ENCODE measurements at places on chromosomes 1 and 21.

GRCh38 chr1:34984793-34985608 is at the start of gene TMEM35B:
Gene TMEM35B (minus strand): TSS chr1:34985347. CDS start chr1:34985305, 42 bp downstream.
- no peak for DNase-seq

DNA sequence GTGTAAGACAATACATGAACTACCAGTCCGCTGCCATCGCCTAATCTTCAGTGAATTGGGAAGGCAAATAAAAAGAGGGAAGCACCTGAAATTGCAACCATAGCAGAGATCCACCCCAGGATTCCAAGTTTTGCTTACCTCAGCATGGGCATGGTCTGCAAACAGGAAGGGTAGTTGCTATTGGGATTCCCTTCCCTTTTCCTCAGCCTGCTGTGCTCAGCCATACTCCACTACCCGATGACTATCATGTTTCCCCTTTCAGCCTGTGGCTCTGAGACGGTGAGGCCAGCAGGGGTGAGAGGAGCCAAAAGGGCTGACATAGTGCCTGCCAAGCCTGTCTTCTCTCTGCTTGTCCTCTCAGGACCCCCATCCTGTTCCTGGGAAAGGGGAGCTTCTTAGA is 64.2 kb downstream of the GPR137B start:
- no peak for DNase-seq

DNA sequence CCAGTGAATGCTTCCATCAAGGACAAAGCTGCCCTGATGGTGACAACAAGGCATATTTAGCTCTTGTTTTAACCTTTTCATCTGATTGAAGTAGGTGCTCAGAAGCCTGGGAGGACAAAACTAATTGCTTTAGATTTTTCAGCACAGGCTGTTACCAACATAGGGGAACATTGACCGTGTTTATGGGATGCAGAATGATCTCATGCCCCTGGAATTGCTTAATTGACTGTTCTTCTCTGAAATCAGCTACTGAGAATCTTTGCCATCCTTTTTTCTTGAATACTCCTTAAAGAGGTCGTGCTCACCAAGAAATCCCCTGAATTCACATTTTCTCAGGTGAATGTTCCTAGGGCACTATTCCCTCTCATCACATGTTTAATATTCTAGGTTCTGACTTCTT is 95.9 kb upstream of the CCDC190 start:
- no peak for DNase-seq

DNA sequence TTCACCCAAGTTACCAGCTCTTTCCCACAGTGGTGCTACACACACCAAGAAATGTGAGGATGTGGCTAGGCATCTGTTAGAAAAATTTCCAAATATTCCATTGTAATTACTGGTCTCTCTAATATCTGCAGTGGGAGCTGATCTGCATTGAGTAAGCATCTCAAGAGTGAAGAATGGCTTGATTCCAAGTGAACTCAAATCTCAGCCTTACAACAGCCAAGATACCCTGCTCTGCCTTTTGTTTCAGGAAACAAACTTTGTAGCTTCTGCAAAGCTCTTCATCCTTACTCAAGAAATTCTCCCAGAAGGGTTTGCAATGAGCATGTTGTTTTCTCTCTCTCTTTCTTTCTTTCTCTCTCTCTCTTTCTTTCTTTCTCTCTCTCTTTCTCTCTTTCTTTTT is 181.1 kb downstream of the FCRL5 start:
- DNase-seq: no peak

DNA sequence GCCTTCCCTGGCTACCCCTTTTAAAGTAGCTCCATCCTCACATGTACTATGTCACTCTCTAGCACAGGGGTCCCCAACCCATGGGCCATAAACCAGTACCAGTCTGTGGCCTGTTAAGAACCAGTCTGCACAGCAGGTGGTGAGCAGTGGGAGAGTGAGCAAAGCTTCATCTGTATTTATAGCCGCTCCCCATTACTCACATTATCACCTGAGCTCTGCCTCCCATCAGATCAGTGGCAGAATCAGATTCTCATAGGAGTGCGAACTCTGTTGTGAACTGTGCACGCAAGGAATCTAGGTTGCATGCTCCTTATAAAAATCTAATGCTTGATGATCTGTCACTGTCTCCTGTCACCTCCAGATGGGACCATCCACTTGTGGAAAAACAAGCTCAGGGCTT is 116.6 kb upstream of the FOXD3 start:
- no peak for DNase-seq

DNA sequence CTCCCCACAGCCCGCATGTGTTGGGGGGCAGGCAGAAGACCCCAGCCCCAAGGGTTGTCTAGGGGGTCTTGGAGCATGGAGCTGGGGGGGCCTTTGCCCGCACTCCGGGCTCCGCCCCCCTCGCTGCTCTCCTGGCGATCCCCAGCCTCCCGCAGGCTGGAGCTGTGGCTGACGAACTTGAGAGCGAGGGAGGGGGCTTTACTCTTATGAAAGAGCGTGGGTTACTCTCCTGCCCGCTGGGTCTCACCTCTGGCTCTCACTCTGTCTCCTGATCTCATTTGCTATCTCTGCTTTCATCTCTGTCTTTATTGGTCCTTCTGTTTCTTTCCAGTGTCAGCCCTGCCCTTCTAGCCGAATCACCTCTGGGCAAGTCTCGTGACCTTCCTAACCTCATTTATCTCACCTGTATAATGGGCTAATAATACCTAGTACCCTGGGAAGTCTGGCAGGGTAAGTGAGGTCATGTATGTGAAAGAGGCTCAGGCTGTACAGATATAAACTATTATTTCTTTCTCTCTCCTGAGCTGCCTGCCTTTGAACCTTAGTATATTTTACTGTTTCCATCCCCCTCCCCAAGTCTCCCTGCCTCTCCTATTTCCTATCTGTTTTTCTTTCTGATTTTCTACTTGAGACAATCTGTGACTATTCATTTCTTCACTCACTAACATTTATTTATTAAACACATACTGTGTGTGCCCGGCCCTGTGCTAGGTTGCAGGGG is 731 bp downstream of the EFNA4 start:
- DNase-seq: no peak

- no peak for DNase-seq
Observed at GRCh38 chr1:226095286-226095685, 32.8 kb downstream of the H3-3A start.

GRCh38 chr1:244435562-244436205 is 16.0 kb downstream of the ADSS2 start:
- no peak for DNase-seq

GRCh38 chr1:103371234-103371633 is 154.3 kb upstream of the RNPC3 start:
- DNase-seq: no peak

DNA sequence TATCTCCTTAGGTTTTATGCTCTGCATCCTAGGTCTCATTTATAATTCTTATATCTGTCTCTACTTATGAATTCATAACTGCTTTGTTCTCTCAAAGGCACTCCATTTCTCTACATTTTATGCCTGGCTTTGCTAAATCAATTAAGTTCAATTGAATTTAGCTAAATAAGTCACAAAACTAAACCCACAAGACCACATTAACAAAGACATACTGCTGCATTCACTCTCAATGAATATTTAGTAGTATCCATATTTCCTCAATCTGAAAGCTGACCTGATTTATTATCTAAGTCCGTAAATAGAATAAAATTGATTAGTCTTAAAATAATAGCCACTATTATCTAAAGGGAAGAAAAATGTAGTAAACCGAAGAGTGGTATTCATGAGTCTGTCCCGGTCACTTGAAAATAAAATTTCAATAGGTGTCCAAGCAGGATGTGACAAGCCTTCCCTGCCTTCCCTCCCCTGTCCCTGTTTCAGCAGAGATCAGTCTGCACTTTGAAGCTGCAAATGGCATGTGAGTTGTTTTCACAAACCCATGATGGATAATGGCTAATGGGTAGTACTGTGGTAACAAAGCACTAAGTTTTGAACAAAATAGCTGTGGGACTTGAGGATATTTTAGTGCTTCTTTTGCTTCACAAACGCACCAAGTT is 295.0 kb upstream of the NCAM2 start:
- DNase-seq: no peak

- DNase-seq: no peak
Observed at GRCh38 chr1:204746838-204747442, 61.4 kb upstream of the LRRN2 start.

GRCh38 chr21:32182449-32182848 is 96.4 kb downstream of the MIS18A start:
- DNase-seq: no peak

DNA sequence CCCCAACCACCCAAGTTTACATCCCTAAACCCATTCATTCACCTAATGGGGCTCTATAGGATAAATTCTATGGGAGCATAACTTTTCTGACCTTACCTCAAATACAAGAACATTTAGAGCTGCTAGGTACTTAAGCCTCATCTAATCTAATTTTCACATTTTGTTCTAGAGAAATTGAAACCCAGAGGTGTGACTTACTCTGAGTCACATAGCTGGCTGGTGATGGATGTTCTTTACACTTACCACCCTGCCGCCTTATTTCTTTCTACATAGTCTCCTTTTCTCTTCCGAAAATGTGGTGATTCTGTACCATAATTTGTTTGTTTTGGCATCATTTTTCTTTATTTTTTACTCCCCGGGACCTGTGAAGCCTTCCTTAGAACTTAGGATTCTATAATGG is 20.3 kb downstream of the TIPRL start:
- no peak for DNase-seq

- no peak for DNase-seq
Observed at GRCh38 chr1:44170281-44170823, 28.9 kb upstream of the KLF18 start.

- no peak for DNase-seq
Observed at GRCh38 chr1:67537667-67538018, 107.4 kb upstream of the SERBP1 start.

GRCh38 chr1:161274874-161275273 is 16.3 kb downstream of the PCP4L1 start:
- DNase-seq: no peak

- DNase-seq: no peak
Observed at GRCh38 chr1:107530543-107530942, 389.7 kb downstream of the NTNG1 start.

- DNase-seq: no peak
Observed at GRCh38 chr1:97668945-97669344, 251.9 kb downstream of the DPYD start.

GRCh38 chr1:184973272-184974055 is 844 bp downstream of the NIBAN1 start:
- peak; percentile 56 for DNase-seq

DNA sequence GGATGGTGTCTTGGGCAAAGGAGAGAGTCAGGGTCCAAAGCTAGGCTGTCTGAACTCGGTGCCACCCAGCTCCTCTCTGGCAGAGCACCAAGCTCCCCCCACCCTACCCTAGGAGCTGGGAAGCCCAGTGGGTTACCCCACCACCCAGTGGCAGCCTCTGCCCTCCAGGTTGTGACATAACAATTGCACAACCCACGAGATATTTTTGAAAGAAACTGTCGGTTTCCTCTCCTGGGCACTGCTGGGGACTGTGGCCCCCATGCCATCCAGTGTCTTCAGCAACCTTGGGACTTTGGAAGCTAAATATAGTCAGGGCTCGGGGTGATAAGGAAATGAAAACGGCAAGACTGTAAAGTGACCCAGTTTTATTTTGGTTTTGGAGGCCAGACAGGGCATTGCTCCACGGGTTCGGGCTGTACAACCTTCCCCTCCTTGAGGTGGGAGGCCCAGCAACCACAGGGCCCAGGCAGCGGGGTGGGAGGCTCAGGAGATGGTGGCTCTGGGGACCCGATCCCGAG is 1.4 kb downstream of the CITED4 start:
- DNase-seq: no peak

- DNase-seq: no peak
Observed at GRCh38 chr1:156815961-156816422, 656 bp downstream of the SH2D2A start.
